ENCODE measurements at places on chromosomes 12 and 14.
A peak's percentile ranks its signal among the peaks of the same experiment; 100 is the strongest.

DNA sequence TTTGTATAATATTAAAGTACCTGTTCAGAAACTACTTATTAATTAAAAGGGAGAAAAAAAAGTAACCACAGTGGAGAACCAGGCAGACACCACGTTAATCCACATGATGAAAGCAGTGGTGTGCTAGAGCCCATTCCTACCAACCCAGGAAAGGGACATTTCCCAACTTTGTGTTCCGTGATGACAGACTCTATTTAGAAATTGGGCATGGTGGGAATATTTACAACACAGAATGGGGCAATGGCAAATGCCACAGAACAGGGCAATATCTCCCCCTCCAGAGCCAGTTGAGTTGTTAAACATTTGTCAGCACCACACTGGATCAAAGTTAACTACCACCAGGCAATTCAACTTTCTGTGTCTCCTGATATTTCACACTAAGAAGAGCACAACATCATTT lies 1.2 kb upstream of the HIGD1C start:
- DNase-seq = no peak

DNA sequence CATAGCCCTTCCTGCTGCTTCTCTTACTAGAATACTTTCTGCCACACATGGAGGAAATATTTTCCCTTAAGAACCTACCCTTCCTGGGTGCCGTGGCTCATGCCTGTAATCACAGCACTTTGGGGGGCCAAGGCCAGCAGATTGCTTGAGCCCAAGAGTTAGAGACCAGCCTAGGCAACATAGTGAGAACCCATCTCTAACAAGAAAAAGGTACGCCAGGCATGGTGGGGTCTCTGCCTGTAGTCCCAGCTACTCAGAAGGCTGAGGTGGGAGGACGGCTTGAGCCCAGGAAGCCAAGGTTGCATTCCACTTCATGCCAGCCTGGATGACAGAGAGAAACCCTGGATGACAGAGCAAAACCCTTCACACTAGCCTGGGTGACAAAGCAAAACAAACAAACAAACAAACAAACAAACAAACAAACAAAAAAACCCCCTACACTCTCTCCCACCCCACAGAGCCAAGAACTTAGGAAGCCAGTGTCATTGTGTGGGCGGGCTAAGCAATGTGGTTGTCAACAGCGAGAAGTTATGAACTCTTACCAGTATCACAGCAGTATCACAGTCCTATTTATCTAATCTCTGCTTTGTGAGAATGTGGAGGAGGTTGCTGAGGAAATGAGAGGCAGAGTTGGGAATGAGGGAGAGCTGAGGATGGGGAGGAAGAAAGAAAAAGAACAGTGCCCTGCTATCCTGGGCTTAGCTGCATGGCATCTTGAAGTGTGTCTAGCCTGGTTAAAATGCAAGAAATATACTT lies 53.8 kb upstream of the CLEC14A start:
- DNase-seq = no peak

DNA sequence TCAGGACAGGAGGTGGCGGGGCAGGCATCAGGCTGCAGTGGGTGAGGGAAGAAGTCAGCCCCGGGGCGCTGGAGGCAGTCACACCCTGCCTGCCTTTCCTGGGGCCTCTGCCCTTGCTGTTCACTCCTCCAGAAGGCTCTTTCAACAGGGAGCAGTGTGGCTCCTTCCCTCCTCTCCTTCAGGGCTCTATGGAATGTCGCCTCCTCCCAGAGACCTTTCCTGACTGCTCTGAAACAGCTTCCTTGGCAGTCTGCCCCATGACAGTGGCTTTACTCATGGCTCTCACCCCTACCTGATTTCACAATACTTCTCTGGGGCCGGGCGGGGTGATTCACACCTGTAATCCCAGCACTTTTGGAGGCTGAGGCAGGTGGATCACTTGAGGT lies 7.1 kb downstream of the RHOF start:
- peak; percentile 96 for DNase-seq

- no peak for DNase-seq
These were observed 45.9 kb downstream of the SLC25A47 start for GRCh38 chr14:100369019-100369418.

- peak; percentile 12 for DNase-seq
These were observed 429.4 kb downstream of the DIO2 start for GRCh38 chr14:79781882-79782281.

All from foreskin fibroblast (primary cell).